ENCODE measurements at places on chromosomes 7 and 10. TPM values are rescaled to one million over a fixed set of nuclear protein-coding genes. Genes with fewer than 3 reads are reported as not detected.

CCDC71L gene
- total RNA-seq, result 15.2 TPM

PON1 gene
- total RNA-seq, result not detected

HOXA6 gene
- not detected for total RNA-seq

TCF7L2 gene
- total RNA-seq, result 1.7 TPM

UNCX gene
- total RNA-seq, result not detected

OPALIN gene
- total RNA-seq, result not detected

MLXIPL gene
- not detected for total RNA-seq

GBX1 gene
- total RNA-seq, result not detected

SYPL1 gene
- total RNA-seq, result 70.4 TPM

ANLN gene
- total RNA-seq, result 8.2 TPM

ATRNL1 gene
- 0.43 TPM for total RNA-seq

ZPBP gene
- not detected for total RNA-seq

PNLIP gene
- not detected for total RNA-seq

FAM25A gene
- total RNA-seq, result 10.8 TPM

CALHM1 gene
- not detected for total RNA-seq

BRI3 gene
- total RNA-seq, result 24.8 TPM

SFTPA1 gene
- not detected for total RNA-seq

NUTM2D gene
- total RNA-seq, result 4.9 TPM

GDF10 gene
- under 0.01 TPM for total RNA-seq

LEP gene
- total RNA-seq, result 0.24 TPM

WDR86 gene
- 0.24 TPM for total RNA-seq

ZNF800 gene
- total RNA-seq, result 16.8 TPM

NME8 gene
- not detected for total RNA-seq

VWA2 gene
- 6.8 TPM for total RNA-seq

AKR1C1 gene
- total RNA-seq, result 152 TPM

CDC14C gene
- total RNA-seq, result not detected

SLC12A9 gene
- total RNA-seq, result 18.3 TPM

CCNY gene
- total RNA-seq, result 49.4 TPM

POLR2J2 gene
- 0.43 TPM for total RNA-seq

PTPRZ1 gene
- total RNA-seq, result 7.2 TPM

ADCYAP1R1 gene
- total RNA-seq, result not detected

CACNA2D1 gene
- total RNA-seq, result 0.64 TPM

LMOD2 gene
- not detected for total RNA-seq

NPSR1 gene
- total RNA-seq, result not detected

GNG11 gene
- total RNA-seq, result 1.3 TPM

DLD gene
- 38.2 TPM for total RNA-seq

STYXL1 gene
- total RNA-seq, result 50.8 TPM

ZNF12 gene
- total RNA-seq, result 13.9 TPM

PPP1R9A gene
- total RNA-seq, result 0.85 TPM

EBLN1 gene
- total RNA-seq, result not detected

SYT15B gene
- 0.21 TPM for total RNA-seq

LIPK gene
- 0.48 TPM for total RNA-seq

TMEM236 gene
- not detected for total RNA-seq

TMEM273 gene
- 0.48 TPM for total RNA-seq

RADIL gene
- not detected for total RNA-seq

TYW1B gene
- 0.85 TPM for total RNA-seq

TRIP6 gene
- 69.6 TPM for total RNA-seq

TACC2 gene
- 7.0 TPM for total RNA-seq

SPDYE1 gene
- total RNA-seq, result not detected

CFAP70 gene
- 1.3 TPM for total RNA-seq

Measured in tracheal epithelial cell (primary cell).